H1 (cell line): ENCODE measurements at places on chromosomes 3 and 15.
A peak's percentile ranks its signal among the peaks of the same experiment; 100 is the strongest.

DNA sequence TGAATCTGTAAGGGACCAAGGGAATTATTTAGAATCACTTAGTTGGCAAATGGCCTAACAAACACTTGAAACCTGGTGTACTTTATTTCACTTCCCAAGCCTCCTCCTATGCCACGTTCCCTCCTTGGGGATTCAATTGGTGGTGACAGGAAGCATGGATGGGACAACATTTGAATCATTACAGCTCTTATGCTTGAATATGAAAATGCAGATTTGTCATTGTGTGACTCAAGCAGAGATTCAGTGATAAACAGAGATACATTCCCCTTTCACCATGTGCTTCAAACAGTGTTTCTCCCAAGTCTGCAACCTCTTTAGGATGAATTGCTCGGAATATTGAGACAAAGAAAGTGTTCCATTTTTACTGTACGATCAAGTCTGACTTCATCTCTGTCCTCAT, 32.7 kb upstream of the MED12L start:
- DNase-seq: no peak

DNA sequence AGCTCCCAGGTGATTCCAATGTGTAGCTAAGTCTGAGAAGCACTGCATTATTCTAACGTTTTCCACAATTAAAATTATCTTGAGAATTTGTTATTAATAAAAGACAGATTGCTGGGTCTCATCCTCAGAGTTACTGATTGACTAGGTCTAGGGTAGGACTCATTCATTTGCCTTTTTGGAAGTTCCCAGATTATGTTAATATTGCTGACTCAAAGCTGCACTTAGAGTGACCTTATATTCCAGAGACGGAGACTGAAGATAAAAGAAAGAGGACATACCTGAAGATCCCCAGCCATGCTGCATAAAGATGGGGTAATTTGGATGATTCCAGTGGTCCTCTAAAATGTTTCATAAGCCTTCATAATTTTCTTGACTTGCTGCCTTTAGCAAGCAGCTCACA, 81.8 kb downstream of the PLSCR2 start:
- no peak for DNase-seq

- DNase-seq: no peak
These were observed 109.1 kb downstream of the POLQ start for GRCh38 chr3:121436641-121437040.

DNA sequence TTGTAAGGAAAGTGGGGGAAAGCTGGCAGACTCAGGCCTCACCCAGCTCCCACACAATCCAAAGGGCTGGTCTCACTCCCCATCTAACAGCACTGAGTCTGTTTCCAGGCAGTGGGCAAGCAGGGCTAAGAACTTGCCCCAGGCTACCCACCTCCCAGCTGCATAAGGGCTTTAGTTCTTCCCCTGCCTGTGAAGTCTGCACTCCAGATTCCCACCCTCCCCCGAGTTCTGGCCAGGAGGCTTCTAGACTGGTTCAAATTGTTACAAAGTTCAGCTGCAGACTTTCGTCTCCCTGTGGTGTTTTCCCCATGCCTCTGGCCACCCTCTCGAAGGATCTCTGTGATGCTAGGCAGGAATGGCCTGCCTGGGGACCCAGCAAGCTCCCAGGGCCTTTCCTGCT, 11.2 kb downstream of the EHHADH start:
- DNase-seq: no peak

GRCh38 chr3:157999246-157999645, 107.0 kb downstream of the SHOX2 start:
- no peak for DNase-seq

DNA sequence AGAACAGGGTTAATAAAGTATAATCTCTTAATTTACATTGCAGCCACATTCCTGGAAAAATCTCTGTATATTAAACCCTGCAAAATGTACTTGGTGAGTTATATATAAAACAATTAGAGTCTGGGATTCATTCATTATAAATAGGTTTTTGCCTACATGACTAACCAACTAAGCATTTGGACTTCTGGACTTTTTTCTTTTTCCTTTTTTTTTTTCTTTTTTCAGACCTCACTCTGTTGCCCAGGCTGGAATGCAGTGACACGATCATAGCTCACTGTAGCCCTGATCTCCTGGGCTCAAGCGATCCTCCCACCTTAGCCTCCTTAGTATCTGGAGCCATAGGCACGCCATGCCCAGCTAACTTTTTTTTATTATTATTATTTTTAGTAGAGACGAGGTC, 4.5 kb downstream of the DNAJC13 start:
- no peak for DNase-seq

DNA sequence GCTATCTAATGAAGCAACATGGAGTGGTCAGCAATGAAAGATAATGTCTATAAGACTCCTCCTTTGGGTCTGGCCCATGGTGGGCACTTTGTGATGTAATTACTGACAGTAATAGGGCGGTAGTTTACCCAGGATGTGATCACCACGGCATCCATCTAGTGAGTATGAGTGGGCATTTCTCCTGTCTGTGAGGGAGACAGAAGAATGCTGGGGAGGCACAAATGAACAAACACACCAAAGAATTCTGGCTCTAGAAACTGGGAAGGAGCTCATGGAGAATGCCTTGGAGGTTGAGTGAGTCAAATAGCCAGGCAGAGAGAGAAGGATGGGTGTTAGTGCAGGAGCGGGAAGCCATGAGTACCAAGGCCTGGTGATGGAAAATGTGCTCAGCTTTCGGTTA, 217.5 kb downstream of the WNT5A start:
- DNase-seq: no peak

DNA sequence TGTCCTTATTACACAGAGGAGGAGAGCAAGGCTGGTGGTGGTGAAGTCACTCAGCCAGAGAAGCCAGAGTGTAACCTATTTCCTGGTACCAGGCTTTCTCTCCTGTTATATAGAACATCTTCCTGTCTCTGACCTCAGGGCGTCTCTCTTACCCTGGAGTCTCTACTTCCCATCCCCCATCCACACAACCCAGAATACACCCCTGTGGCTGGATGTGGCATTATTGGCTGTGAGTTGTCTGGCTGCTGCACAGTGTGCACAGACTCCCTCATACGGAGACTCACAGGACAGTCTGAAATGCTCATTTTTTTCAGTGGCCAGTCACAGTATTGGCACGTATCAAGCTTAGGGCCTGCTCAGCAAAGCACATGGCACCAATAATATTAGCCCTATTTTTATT, 8.6 kb downstream of the PODXL2 start:
- DNase-seq: no peak

- no peak for DNase-seq
These were observed 298.4 kb downstream of the FOXP1 start for GRCh38 chr3:71285086-71285485.

- DNase-seq: no peak
These were observed 173.9 kb upstream of the MITF start for GRCh38 chr3:69565316-69565715.

DNA sequence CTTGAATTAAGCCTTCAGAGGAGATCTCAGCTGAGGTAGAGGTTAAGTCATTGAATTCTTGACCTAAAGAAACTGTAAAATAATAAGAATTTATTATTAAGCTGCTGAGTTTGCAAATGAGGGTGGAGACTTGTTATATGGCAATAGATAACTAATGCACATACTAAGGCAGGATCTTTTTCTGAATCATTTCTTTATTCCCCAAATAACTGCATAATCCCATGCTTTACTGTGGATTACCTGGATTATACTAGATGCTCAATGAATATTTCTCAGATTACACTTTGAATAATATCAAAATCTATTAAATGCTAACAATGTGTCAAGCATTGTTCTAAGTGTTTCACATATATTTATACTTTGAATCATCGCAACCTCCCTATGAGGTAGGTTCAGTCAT, 532.5 kb downstream of the NAALADL2 start:
- no peak for DNase-seq

- no peak for DNase-seq
These were observed 86.8 kb downstream of the SAMMSON start for GRCh38 chr3:70086336-70086735.

DNA sequence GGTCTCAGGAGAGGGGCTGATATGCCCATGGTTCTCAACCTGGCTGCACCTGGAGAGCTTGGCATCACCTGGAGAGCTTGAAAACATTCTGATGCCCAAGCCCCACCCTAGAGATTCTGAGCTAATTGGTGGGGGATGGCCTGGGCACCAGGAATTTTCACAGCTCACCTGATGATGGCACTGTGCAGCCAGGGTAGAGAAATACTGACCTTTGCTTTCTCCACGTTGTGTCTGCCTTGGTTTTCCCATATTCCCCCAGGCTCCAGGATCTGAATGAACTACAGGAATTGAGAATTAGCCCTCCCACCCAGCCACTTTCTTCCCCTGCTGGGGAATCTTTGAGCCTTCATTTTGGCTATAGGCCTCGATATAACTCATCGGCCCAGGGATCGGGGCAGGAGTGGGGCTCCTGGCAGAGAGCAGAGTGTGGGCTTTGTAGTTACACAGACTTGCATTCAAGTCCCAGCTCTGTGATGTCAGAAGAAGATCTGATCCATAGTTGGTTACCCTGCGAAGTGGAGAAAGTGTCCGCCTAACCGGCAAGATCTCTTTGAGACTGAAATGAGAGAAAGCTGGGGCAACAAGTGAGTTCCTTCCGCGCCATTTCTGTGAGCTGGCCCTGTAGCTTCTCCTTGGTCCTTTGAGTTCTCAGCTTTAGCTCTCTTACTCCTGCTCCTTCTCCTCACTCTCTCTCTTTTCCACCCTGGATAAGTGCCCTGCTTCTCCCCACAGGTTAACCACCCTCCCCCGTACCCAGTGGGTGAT, 33.1 kb upstream of the UBE2Q2 start:
- DNase-seq: peak; percentile 33

- no peak for DNase-seq
These were observed 65.7 kb downstream of the MYLK start for GRCh38 chr3:123818324-123818920.

DNA sequence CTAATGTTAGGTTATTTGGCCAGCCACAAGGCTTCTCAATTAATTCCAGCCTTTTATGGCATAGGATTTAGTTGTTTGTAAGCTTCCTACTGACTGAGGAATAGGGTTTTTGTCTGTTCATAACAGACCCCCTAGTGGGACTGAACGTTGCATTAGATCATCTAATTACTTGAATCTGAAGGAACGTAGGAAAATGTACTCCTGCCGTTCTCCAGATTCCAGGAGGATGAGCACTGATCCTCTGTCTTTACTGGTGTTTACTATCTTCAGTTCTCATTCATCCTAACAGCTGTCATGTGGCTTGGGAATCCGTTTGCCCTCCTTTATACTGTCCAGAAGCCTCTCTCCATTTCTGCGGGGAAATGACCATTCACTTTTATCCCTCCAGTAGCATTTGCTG, 52.7 kb downstream of the RAD54L2 start:
- no peak for DNase-seq

DNA sequence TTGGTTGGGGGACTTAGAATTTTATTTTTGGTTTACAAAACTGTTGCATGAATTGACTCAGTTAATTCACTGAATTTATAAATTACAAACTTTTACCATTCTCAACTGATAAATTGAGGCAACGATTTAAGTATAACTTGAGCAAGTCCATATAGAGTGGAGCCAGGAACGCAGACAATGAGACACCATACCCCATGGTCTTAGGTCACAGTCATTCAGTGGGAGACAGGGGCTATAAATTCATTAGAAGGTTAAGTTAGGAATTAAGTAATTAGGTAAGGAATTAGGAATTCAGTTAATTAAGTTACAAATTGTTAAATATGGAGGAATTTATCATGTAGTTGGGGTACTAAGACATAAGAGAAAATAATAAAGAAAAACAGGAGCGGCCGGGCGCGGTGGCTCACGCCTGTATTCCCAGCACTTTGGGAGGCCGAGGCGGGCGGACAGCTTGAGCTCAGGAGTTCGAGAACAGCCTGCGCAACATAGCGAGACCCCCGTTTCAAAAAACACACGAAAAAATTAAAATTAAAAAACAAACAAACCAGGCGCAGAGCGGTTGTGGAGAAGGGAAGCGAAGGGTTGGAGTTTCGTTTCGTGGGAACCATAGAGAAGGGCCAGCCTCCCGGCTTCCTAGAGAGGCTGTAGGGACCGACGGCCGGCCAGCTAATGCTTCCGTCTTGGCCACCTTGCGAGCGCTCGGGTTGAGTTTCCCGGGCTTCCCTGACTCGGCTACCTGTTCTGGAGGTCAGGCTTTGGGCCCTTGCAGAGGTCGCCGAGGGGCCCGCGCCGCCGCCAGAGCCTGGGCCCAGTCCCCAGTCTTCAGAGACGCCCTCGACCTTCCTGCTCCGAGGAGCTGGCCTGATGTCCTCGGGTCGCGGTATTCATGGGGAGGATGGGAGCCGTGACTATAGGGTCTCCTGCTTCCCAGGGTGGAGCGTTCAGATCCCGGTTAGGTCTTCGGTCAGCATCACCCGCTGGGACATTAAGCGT, at the start of gene ZNF619:
Gene ZNF619, plus strand, starts transcription at position 645 of the 993 bp plus-strand sequence. CDS start 858 bp downstream, outside the sequence.
- DNase-seq: no peak

DNA sequence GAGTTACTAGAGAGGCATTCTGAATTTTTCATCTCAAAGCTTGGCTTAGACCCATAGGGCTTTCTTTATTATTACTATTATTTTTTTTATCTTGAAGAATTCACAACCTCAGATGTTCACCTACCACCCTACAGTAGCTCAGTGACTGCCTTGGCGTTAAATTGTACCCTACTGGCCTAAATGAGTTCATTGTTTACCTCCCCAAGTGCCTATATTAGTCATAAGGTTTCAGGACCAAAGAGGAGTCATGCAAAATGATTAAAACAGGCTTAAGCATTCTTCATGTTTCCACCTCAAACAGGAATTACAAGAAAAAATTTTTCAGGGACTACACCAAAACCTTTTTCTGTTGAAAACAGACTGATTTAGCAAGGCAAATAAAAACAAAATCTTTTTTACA, 751.5 kb downstream of the SQOR start:
- DNase-seq: no peak

DNA sequence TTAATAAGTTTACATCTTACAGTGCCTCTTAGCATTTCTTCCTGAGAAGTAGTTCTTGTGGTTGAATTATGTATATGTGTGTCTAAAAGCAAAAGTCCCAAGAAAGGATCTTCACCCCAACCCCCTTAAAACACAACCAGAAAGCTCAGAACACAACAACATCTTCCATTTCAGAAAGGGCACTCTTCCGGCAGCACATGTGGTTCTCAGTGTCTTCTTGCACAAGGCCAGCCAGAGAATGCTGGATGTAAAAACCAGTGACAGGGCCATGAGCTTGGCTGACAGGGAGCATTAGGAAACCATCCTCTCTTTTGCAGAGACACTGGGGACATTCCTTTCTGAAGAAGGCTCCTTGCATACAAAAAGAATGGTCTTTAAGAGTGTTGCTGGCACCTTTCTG, 45.0 kb downstream of the EEFSEC start:
- DNase-seq: no peak

DNA sequence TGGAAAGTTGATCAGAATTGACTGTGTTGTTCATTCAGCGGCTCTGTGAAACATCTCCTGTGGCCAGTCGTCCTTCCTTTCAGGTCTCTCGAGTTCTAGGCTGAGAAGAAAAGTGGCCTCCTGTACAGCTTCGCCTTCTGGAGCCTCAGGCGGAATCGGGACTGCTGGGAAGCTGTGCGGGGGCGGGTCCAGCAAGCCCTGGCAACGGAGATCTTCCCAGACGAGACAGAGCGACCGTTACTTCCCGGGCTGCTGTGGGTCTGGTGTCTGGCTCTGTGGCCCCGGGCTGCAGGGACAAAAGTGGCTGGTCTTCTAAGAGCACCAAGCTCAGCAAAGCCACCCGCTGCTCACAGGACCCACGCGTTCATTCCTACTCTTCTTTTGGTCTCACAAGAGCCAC, 88.6 kb upstream of the CACNA2D3 start:
- DNase-seq: no peak
